ENCODE measurements at places on chromosomes 1 and 21.

DNA sequence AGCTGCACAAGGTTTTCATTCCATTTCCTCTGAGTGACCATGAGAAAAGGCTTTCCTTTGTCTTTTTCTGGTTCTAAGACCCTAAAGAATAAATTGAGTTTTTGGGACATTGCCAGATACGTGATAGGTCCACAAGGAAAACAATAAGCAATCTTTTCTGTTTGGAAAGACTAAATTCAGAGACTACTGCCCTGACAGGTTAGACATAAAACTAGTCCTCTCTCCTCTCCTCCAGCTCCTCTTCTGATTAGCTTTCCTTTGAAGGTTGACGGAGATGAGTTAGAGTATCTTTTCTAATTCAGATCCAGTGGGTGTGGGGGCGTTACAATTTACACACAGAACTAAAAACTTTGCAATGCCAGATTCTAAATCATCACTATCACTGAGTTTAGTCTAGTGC is 57.8 kb upstream of the C1orf53 start:
- DNase-seq = no peak

- DNase-seq = no peak
These were observed 29.0 kb upstream of the ABCG1 start for GRCh38 chr21:42189860-42190485.

- DNase-seq = no peak
These were observed 4.7 kb downstream of the ADGRB2 start for GRCh38 chr1:31759298-31760023.

- DNase-seq = no peak
These were observed 257.5 kb upstream of the PTBP2 start for GRCh38 chr1:96464066-96464465.

DNA sequence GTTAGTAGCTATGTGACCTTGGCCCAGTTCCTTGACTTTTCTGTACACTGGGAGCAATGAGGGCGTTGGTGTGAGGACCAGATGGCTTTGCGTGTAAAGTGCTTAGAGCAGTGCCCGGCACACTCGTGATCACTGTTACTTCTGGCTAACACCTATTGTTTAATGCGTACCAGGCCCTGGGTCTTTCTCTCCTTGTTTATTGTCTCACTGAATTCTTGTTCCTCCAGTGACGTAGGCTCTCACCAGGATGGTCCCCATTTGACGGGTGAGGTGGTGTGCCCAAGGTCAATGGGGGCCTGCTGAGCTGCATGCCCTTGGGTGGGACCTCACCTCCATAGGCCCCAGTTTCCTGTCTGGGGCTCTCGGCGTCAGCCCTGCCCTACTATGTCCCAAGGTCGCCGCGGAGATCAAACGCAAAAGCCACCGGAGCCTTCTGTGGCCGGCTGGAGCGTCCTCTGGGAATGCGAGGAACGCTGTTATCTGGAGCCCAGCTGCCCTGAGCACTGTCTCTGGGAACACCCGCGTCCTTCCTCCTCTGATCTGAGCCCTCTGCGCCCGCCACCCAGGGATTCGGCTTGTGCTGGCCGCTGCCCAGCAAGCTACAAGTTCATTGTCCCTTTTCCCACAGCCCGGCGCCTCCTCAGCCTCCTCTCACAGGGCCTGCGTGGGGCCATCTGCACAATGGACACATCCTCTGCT is 28.9 kb downstream of the ALPL start:
- no peak for DNase-seq

DNA sequence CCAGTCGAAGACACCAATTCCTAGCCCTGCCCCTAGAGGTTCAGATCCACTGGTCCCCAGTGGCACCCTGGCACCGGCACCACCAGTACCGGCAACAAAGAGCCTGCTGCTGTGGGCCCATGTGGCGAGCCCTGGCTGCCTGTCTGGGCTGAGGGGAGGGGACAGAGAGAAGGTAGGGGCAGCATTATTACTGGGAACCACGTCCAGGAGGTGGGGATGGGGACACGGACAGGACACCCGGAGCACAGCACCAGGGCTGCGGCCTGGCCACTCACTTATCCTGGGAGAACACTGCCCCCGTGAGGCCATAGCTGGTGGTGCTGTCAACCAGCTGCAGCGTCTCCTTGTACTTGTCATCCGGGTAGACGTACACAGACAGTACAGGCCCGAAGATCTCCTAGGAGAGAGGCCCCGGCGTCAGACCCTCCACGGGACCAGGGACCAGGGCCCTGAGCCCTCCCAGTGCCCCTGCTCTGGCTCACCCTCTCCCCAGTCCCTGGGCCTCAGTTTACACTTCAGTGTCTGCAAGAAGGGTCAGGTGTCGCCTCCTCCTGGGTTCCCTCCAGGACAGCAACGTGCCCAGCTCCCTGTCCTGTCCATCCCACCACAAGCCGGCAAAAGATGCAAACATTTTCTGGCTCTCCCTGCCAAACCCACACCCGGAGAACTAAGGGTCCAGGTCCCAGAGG is 15.8 kb upstream of the TAS1R2 start:
- peak; percentile 82 for DNase-seq

GRCh38 chr1:5200006-5200405 is 545.6 kb downstream of the AJAP1 start:
- no peak for DNase-seq

GRCh38 chr1:233140974-233141373 is 154.6 kb downstream of the PCNX2 start:
- no peak for DNase-seq

GRCh38 chr21:29155118-29155932 is 24.9 kb downstream of the MAP3K7CL start:
- DNase-seq = no peak

- no peak for DNase-seq
These were observed 328.9 kb upstream of the USP25 start for GRCh38 chr21:15400905-15401304.

- DNase-seq = no peak
These were observed 119.7 kb downstream of the PPIAL4G start for GRCh38 chr1:148363439-148363810.

DNA sequence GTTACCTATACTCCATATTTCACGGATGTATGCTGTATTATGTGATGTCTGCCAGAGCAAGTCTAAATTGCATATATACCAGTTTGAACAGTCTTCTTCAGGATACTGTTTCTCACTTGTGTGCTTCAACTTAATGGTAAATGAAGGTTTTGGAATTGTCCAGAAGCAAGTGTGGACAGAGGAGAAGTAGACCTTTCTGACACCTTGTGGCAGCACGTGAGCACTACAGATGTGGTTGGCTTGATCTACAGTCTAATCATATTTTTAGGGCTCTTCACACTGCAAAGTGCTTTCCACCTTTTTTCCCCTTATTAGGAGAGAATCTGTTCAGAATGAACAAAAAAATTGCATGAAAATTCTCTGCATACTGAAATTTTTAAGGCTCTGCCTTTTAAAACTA is 10.9 kb downstream of the MORC3 start:
- peak; percentile 70 for DNase-seq

DNA sequence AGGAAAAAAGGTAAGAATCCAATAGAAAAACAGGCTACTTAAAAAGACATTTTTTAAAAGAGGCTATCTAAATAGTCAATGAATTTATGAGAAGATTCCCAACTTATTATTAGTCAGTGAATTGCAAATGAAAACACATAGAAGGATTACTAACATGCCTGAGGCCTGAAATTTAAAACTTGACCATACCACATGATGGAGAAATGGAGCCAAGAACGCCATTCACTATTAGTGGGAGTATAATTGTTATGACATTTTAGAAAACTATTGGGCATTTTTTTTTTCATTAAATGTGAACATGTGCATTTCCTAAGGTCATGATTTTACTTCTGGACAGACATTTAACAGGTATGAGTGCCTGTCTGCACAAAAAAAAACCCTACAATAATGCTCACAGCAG is 24.8 kb upstream of the OR2B11 start:
- DNase-seq = no peak

- no peak for DNase-seq
These were observed 1.5 kb upstream of the PPP2R5A start for GRCh38 chr1:212283741-212284140.

GRCh38 chr1:147913362-147913942 is 10.9 kb downstream of the GJA8 start:
- no peak for DNase-seq
